ENCODE measurements at places on chromosomes 1 and 21. TPM values are rescaled to one million over a fixed set of nuclear protein-coding genes. Genes with fewer than 3 reads are reported as not detected.

The IGSF8 gene
- 8.5 TPM for total RNA-seq

The MASP2 gene
- total RNA-seq = not detected

The ADORA1 gene
- 0.56 TPM for total RNA-seq

The TMEM52 gene
- 1.2 TPM for total RNA-seq

The CRP gene
- not detected for total RNA-seq

The NUP210L gene
- total RNA-seq = not detected

The WDTC1 gene
- 7.4 TPM for total RNA-seq

The TEX38 gene
- total RNA-seq = not detected

The WNT3A gene
- 0.05 TPM for total RNA-seq

The KIF2C gene
- total RNA-seq = 35.1 TPM

The RGS1 gene
- total RNA-seq = not detected

The CD1B gene
- total RNA-seq = not detected

The CFHR5 gene
- not detected for total RNA-seq

The SRRM1 gene
- 40.2 TPM for total RNA-seq

The CBS gene
- total RNA-seq = 13.6 TPM

The ANGPTL3 gene
- total RNA-seq = not detected

The FNDC10 gene
- 8.6 TPM for total RNA-seq

The LCE1A gene
- not detected for total RNA-seq

All from A549 treated with AZD2906 at 1 μM for 4 hours (cell line).